ENCODE measurements at places on chromosomes 3 and 15. TPM values are rescaled to one million over a fixed set of nuclear protein-coding genes. Genes with fewer than 3 reads are reported as not detected.
A peak's percentile ranks its signal among the peaks of the same experiment; 100 is the strongest.

DNA sequence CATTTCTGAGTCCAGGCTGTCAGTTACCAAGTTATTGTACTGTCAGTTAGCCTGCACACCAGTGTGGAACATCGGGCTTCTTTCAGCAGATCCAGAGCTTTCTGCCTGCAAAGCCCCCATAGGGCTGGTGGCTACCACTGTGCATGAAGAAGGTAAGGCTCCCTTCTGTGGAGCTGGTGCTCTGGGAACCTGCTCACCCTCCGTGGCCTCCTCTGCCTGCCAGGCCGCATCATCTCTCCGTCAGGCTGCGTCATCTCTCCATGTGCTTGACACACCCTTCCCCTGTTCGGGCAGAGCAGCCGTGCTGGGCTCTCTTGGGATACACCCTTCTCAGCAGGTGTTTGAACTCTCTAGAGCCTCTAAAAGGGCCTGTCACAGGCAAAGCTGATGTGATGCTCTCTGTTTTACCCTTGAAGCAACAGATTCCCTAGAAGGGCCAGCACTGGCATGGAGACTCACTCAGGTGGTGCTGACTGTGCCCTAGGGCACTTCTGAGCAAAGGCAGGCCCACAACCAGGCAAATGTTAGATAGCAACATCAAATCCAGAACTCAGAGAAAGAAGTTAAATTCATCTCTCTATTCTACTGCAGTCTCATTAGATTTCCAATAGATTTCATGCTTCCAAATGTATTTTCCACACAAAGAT, 261.1 kb downstream of the EPHB1 start:
- DNase-seq, result no peak

GRCh38 chr3:8987645-8988383, 24.5 kb upstream of the RAD18 start:
- peak; percentile 49 for DNase-seq

- no peak for DNase-seq
These were observed 554.7 kb downstream of the FHIT start for GRCh38 chr3:60696428-60697125.

- DNase-seq, result no peak
These were observed 333.4 kb downstream of the NAALADL2 start for GRCh38 chr3:175192536-175192935.

DNA sequence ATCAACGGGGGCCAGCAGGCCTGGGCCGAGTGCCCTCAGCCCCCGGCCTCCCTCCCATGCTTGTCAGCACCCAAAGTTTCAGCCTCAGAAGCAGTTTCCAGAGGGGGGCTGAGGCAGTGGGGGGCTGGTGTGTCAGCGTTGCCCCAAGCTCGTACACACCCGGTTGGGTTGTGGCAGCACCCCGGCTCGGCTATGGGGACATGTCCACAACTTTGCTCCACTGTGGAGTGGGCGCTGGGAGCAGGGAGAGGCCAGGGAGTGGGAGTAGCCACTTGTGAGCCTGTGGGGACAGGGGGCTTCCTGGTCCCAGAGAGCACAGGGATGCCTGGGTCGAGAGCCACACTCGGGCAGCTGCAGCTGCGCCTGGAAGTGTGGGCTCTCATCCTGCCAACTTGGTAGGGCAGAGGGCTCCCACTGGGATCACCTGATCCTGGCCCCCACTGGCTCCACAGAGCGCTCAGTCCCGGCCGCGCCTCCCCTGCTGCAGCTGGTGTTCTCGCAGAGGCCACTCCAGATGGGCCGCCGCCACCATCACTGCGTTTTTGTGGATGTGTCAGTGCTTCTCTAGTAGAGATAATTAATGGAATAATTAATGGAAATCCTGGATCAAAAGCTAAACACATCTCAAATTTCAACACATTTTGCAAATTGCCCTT, 75.1 kb downstream of the NR1D2 start:
- no peak for DNase-seq

GRCh38 chr15:40106203-40107161, 2.2 kb downstream of the BMF start:
- DNase-seq, result peak; percentile 81

DNA sequence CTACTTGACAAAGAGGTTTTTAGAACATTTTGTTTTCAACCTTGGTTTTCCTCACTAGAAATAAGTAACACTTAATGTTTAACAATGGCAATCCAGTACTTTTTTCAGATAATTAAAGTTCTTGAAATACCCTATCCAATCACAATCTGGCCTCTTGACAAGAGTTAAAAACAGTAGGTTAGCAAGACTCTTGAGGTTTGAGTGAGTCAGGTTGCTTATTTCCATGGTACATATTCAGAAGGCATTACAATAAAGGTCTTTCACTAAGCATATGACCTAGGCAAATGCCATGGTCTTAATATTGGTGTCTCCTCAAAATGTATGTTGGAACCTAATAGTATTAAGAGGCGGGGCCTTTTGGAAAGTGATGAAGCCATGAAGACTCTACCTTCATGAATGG, 5.6 kb downstream of the SUCNR1 start:
- no peak for DNase-seq

- no peak for DNase-seq
These were observed 32.7 kb downstream of the LYZL4 start for GRCh38 chr3:42377681-42378080.

DNA sequence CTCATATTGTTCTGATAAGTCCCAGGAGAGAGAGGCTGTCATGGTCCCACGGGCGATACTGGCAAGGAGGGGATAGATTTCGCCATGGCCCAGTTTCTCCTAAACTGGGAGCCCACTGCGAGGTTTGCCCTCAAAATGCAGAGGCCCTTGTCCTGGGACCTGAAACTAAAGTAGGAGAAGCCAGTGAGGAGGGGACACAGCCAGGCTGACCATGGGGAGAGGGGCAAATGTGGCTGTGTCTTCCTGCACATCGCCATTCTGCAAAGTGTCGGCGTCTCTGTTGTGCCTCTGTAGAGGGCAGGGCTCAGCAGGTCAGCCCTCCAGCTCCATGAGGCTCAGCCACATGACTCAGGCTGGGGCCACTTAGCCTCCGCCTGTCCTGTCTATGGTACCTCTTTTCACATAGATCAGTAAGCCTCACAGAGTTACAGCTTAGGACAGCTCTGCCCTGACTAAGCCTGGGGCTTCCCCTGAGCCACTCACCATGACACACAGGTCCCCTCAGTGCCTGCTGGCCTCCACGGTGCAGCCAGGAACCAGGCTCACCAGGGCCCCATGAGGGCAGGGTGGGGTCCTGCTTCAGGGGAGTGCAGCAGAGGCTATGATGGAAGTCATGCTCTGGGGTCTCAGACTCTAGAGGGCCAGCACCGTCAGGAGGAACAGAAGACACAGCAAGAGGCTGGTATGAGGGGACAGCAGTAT, 28.6 kb upstream of the PLXNA1 start:
- no peak for DNase-seq

- DNase-seq, result no peak
These were observed 6.0 kb downstream of the GATM start for GRCh38 chr15:45372041-45372995.

GRCh38 chr3:89043406-89043932, 64.0 kb upstream of the EPHA3 start:
- no peak for DNase-seq

DNA sequence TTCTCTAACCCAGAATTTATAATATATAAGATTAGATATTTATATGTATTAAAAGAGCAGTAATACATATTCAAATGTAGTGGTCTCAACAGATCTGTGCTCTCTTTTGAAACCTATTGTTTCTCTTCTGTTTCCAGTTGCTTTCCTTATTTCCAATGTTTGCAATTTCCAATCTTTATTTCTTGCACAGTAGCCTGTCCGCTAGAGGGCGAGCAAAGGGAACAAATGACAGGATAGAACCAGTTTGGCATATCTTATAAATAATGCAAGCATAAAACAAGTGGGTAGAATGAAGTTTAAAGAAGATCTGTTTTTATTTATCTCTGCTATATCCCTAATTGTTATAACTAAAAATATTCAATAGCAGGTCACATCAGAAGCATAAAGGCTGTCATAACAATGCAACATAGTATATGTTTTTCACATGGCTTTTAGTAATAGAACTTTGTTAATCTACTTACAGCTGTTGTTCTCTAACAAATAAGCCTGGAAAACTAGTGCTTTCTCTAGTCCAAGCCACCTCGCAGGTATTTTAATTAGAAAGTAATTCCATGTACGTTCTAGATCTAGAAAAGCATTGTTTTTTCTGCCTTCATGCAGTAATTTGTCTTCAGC, 15.1 kb upstream of the TCAIM start:
- peak; percentile 72 for DNase-seq

DNA sequence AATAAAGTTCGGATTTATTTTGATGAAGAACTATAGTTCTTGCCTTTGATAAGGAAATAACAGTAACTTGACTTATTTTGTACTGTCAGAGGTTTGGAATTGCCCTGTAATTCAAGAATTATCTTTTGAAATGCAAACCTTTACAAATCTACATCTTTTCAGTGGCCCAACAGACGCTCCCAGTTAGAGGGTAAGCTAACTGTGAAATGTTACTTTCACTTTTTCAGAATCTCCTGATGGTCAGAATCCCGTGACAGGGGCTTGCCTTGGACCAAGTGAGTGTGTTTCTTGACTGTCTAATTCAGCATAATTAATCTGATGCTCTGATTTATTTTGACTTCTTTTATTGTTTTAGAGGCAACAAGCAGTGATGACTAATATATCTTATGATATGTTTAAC, 262.5 kb downstream of the PLOD2 start:
- DNase-seq, result no peak

DNA sequence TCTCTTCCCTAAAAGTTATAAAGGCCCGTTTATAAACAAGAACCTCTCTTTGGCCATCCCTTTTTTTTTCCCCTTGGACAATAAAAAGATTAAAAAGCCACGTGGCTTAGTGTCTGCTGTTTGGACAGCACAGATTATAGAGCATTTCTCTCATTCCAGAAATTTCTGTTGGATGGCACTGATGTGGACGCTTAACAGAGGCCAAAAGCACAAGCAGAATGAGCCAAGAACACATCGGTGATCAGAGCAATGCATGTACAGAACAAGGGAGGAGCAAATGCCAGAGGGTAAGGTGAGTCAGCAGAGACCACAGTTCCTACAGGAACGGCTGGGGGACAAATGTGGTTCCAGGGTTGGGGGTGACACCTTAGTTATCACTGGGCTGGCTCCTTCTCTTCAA, 30.3 kb upstream of the CTNNB1 start:
- no peak for DNase-seq

DNA sequence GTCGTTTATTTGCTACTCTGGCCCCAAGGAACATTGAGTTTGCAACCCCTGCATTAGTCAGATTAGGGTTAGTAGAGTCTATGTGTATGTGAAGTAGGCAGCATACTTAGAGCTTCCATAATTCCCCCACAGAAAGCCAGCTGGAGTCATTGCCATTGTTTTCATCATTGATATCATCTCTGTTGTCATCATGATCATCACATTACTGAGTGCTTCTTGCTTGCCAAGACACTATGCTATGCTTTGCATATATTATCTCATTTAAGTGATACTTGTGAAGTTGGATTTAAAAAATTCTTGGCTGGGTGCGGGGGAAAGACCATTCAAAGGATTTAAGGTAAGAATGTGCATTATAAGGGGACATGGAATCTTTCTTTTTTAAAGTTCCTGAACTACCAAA, 209.0 kb downstream of the CACNA2D3 start:
- no peak for DNase-seq

GRCh38 chr15:53962646-53963561, 15.3 kb upstream of the UNC13C start:
- DNase-seq, result no peak

GRCh38 chr15:101049856-101050622, 130.9 kb downstream of the LRRK1 start:
- no peak for DNase-seq

DNA sequence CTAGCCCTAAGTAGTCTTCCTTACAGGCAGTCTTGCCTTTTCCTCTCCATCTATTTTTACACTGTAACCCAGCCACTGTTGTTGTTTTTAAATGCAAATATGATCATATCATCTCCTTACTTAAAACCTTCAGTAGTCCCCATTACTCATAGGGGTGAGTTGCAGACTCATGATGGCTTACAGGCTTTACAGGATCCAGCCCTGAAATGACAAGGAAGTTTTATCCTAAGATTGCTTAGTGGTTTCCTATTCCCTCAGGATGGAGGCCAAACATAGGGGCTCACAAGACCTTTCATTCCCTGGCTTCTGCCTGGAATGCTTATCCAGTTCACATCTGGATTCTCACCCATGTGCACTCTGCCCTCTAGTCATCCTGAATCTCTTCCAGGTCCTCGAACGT, 27.7 kb upstream of the PCOLCE2 start:
- DNase-seq, result no peak

DNA sequence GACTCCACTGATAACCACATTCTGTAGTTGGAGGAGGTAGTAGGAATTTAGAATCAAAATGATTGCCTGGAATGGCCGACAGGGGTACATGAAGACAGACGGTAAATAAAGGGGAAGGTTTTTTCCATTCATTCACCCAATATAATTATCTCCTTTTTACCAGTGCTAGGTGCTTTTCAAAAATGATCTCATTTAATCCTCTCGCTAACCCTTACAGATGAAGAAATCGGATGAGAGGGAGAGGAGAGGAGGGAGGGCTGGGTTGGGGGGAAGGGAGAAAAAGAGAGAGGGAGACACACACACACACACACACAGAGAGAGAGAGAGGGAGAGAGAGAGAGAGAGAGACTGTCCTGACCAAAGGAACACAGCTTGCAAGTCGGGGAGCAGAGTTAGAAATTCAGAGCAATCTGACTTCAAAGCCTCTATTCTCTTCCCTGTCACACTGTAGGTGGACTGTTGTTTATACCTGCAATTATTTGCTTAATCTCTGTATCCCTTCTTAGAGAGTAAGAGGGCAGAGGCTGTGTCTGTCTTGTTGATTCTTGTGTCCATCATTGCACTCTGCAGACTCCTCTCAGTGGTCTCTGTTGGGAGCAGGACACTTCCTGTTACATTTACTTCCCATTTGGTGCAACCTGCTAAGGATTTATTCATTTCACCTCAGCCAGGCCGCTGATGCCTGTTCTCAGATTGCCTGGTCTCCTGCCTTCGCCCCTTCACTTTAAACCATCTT, 18.7 kb upstream of the PAQR9 start:
- DNase-seq, result no peak

DNA sequence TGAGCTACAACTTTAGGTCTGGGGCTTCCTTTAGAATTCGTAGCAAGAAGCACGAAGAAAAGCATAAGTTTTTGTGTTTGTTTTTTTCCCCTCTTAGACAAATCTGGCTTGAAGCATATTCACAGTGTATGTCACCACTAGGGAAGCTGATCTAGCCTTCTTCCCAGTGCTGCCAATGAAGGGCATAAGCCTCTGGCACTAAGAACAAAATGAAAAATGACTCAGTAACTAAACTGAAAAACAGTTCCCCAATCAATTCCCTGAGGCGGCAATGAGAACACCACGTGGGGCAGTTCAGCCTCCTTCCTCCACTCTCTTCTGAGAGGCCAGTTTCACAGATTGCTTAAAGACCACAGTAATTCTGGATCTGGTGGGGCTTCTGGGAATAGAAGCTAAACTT, 338.1 kb downstream of the GAP43 start:
- DNase-seq, result no peak

Gene SOX2
- not detected for total RNA-seq

Gene TNNC1
- not detected for total RNA-seq

Gene LTF
- 0.59 TPM for total RNA-seq

Gene ROPN1
- not detected for total RNA-seq

Gene TPRG1
- 7.7 TPM for total RNA-seq

Gene SRGAP3
- 2.4 TPM for total RNA-seq

Gene TP63
- not detected for total RNA-seq

Gene OR5K2
- not detected for total RNA-seq

Gene WDR93
- not detected for total RNA-seq

Gene RLBP1
- total RNA-seq, result not detected

Gene FILIP1L
- 48.5 TPM for total RNA-seq
